Brain pericyte (primary cell): ENCODE measurements at places on chromosomes 11 and 22.

- no peak for DNase-seq
Measured at GRCh38 chr11:84544566-84544965, 1082.6 kb downstream of the DLG2 start.

DNA sequence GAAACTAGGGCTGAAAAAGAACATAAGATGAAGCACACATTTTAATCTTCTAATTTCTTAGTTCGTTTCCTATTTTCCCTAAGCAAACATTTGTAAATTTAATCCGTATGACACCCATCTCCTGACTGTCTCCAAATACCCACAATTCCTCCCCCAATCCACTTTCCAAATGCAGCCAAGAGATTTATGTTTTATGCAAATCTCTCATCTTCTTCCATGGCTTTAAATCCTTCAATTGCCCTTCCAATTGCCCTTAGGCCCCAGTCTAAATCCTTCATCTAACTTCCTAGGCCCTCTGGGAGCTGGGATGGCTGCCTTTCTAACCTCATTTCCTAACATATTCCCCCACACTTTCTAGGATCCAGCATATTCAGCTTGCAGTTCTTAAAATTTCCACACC is 18.0 kb upstream of the POU2AF1 start:
- no peak for DNase-seq

- no peak for DNase-seq
Measured at GRCh38 chr11:79668575-79668974, 227.7 kb upstream of the TENM4 start.

GRCh38 chr11:71059662-71060061 is 192.7 kb downstream of the SHANK2 start:
- no peak for DNase-seq

GRCh38 chr22:44024288-44024921 is at the start of gene PARVB:
Gene PARVB (plus strand): TSS chr22:44024302. CDS start chr22:44024340, 38 bp downstream.
- DNase-seq = no peak

GRCh38 chr11:129992161-129992944 is 10.3 kb downstream of the PRDM10 start:
- DNase-seq = no peak
